ENCODE measurements at places on chromosomes 7 and 10. TPM values are rescaled to one million over a fixed set of nuclear protein-coding genes. Genes with fewer than 3 reads are reported as not detected.

DNA sequence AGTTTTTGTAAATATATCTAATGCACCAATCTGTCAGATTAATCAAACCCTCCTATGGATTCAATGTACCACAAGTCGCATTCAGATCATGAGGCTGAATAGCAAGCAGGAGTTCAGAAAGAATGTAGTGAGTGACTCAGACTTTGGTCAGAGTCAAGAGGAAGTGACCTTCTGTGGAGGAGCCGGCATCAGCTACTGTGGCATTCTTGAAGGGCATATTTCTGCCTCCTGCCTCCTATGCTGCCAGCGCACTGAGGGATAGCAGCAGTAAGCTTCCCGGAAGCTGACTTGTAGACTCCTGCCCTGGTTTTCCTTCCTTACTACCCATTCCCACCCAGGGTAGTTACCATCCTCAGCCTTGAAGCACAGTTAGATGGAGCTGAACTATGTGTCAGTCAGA is 867.5 kb downstream of the NRG3 start:
- H3K4me3 ChIP-seq, result no peak overlapping the region
- H3K36me3 ChIP-seq, result no peaks in the 10 kb centered on the region
- no peaks in the 10 kb centered on the region for H3K27me3 ChIP-seq
- H3K4me1 ChIP-seq, result no peaks in the 10 kb centered on the region
- DNase-seq, result no peak

GRCh38 chr10:8163824-8164223 is 109.3 kb downstream of the GATA3 start:
- no peaks in the 10 kb centered on the region for H3K27me3 ChIP-seq
- no peak overlapping the region for H3K4me3 ChIP-seq
- no peaks in the 10 kb centered on the region for H3K36me3 ChIP-seq
- H3K4me1 ChIP-seq, result no peaks in the 10 kb centered on the region
- DNase-seq, result no peak

GRCh38 chr7:116671681-116672595 is at the start of gene MET:
Gene MET (plus strand): TSS chr7:116672196. CDS start chr7:116699085, 26,889 bp downstream.
- H3K4me1 ChIP-seq, result peaks cover 56% of the 10 kb centered on the region
- H3K36me3 ChIP-seq, result 0 out of 2 replicates have a peak, but pooled peaks cover 9% of the 10 kb centered on the region
- peak within 1 kb of the TSS; percentile 90 for H3K27ac ChIP-seq
- peak; percentile 84 for DNase-seq

- no peak overlapping the region for H3K4me3 ChIP-seq
- DNase-seq, result no peak
- no peak overlapping the region for H3K27ac ChIP-seq
- H3K27me3 ChIP-seq, result peaks cover 42% of the 10 kb centered on the region
- H3K36me3 ChIP-seq, result no peaks in the 10 kb centered on the region
Measured at GRCh38 chr10:128711806-128712205, 585.6 kb upstream of the MKI67 start.

DNA sequence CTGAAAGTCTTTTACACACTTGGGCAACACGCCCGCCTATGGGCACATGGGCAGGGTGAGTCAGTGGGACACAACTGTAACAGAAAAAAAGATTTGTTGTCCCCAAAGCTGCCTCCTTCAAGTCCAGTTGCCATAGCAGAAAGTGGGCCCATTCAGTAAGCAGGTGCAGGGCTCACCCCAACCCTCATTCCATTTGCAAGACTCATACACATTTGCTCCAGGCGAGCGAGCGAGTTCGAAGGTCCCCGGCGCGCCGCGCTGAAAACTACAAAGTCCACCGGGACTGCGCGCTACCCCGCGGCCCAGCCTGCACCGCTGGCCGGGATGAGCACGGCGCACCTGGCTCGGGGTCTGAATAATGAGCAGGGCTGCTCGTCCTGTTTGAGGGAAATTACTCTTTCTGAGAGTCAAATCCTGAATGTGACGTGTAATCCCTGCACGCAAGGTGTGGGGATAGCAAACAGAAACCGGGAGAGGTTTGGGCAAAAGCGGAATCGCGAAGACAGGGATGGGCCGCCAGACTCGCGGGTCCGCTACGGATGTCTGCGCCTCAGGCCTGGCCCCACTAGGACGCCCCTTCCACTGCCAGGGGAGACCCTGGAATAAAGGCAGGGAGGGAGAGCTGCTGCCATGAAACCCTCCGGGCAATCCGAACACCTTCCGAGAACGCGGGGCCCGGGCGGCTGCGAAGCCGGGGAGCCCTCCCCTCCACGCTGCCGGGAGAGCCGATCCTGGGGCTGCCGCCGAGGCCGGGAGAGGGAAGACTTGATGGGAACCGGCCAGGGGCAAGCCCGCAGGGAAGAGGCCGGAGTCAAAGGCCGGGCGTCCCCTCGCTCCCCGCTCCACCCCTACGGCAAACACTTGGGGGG is 982 bp downstream of the COBL start:
- H3K4me1 ChIP-seq, result peaks cover 30% of the 10 kb centered on the region
- no peaks in the 10 kb centered on the region for H3K27me3 ChIP-seq
- peak; percentile 50 for DNase-seq
- peak overlapping the region; percentile 61 for H3K27ac ChIP-seq

DNA sequence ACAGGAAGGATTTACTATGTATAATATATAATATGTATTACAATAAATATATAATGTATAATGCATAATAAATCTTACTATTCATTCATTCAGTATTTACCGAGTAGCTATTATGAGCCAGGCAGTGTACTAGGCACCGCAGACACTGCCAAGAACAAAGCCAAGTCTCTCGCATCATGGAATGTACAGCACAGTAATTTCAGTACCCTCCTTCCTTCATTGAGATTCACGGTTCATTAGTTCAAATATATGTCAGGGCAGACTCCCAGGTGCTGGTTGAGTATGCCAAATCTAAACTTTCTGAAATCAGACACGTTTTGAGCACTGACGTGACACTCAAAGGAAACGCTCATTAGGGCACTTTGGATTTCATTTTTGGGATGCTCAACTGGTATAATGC is 9.1 kb downstream of the USP6NL start:
- H3K27ac ChIP-seq, result no peak overlapping the region
- no peak for DNase-seq
- no peak overlapping the region for H3K4me3 ChIP-seq
- H3K27me3 ChIP-seq, result no peaks in the 10 kb centered on the region

DNA sequence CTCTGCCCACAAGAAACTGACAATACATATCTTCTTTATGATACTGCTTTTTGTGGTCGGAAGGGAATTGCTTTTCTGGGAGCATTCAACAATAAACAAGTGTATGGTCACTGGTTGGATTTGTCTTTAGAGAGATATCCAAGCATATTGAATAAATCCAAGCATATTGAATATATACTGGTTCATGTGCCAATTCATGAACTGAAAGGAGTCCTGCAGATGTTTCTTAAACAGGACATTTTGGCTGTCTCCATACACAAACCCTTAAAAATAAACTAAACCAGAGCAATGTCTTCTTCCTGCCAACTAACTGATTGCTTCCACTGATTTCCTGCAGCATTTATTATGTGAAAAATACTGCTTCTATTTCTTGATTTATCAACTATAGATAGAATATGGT is 173.9 kb downstream of the FOXP2 start:
- no peak overlapping the region for H3K4me3 ChIP-seq
- no peaks in the 10 kb centered on the region for H3K4me1 ChIP-seq
- DNase-seq, result no peak

GRCh38 chr7:1647961-1648672 is 22.0 kb upstream of the ELFN1 start:
- H3K36me3 ChIP-seq, result no peaks in the 10 kb centered on the region
- H3K4me1 ChIP-seq, result peaks cover 7% of the 10 kb centered on the region
- no peak for DNase-seq
- H3K27ac ChIP-seq, result no peak overlapping the region
- H3K27me3 ChIP-seq, result no peaks in the 10 kb centered on the region

- H3K4me1 ChIP-seq, result no peaks in the 10 kb centered on the region
- H3K27ac ChIP-seq, result no peak overlapping the region
- DNase-seq, result no peak
- no peaks in the 10 kb centered on the region for H3K27me3 ChIP-seq
Measured at GRCh38 chr7:82517050-82517449, 73.5 kb upstream of the CACNA2D1 start.

GRCh38 chr10:15632456-15633091 is 87.1 kb downstream of the ITGA8 start:
- peaks cover 33% of the 10 kb centered on the region for H3K27me3 ChIP-seq
- no peak overlapping the region for H3K4me3 ChIP-seq
- H3K27ac ChIP-seq, result no peak overlapping the region
- no peak for DNase-seq

GRCh38 chr10:72889391-72889831 is 4.1 kb upstream of the OIT3 start:
- H3K4me1 ChIP-seq, result no peaks in the 10 kb centered on the region
- no peak overlapping the region for H3K27ac ChIP-seq
- H3K36me3 ChIP-seq, result no peaks in the 10 kb centered on the region
- no peak for DNase-seq
- H3K27me3 ChIP-seq, result no peaks in the 10 kb centered on the region

DNA sequence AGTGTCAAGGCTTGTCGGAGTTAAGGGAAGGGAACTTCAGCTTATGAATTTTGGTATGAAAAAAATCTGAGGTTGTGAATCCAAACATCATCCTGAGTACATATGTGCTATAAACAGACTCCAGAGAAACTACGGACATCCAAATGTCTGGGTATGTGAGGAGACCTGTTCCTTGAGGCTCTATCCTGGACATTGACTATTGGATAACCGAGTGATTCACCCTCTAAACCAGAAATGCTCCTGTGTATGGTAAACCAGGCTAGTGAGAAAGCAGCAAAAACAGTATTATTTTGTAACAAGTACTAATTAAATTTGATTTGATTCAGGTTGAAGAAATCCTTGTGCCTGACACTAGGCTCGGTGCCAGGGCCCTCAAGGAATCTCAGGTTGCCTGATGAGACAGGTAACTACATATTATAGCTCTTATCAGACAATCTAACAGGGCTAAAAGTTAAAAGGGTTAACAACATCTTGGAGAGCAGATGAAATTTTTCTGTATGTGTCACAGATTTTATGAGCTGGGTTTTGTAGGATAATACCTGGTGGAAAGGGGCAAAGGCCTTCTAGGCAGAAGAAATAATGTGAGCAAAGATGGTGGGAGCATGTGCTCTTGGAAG is 10.4 kb upstream of the STOX1 start:
- H3K4me3 ChIP-seq, result no peak overlapping the region
- no peak overlapping the region for H3K27ac ChIP-seq
- peaks cover 10% of the 10 kb centered on the region for H3K4me1 ChIP-seq
- DNase-seq, result no peak
- no peaks in the 10 kb centered on the region for H3K36me3 ChIP-seq

DNA sequence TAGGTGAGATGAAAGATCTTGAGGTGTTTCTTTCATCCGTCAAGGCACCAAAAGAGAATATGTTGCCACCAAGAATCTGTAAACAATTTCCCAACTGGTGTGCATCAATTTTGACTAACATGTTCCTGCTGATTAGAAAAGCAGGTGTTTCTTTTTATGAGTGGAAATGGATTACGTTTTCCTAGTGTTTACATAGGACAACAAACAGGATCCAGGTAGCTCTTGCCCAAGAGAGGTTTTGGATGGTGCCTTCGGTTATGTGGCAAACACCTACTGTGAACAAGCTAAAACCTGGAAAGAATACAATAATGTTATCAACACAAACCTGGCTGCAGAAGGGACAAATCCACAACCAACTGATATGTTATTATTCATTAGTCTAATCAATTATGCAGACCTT is 53.6 kb upstream of the WNT16 start:
- no peaks in the 10 kb centered on the region for H3K36me3 ChIP-seq
- no peaks in the 10 kb centered on the region for H3K27me3 ChIP-seq
- peak overlapping the region; percentile 23 for H3K27ac ChIP-seq
- peaks cover 40% of the 10 kb centered on the region for H3K4me1 ChIP-seq
- no peak overlapping the region for H3K4me3 ChIP-seq

DNA sequence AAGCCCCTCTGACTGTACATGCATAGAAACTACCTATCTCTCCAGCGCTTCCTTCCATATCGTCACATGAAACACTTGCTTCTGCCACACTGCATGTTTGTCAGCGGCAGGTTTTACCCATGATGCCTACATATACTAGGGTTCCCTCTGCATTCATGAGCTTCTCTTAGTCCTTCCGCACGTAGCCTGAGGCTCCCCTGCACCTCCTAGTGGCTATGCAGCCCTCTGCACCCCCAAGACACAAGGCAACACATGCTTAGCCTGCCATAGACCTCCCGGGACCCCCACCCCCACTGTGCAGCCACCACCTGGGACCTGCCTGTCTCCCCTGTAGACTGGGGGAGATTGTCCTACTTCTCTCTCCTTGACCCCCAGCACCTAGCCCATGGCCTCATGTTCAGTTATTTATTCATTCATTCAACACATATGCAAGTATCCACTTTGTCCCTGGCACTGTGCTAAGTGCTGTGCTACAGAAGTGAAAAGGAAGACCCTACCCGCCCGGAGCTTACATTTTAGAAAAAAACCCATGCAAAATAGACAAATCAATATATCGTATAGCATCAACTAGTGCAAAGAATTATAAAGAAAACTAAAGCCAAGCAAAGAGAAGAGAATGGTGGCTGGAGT is 23.5 kb downstream of the TMEM273 start:
- no peak overlapping the region for H3K27ac ChIP-seq
- 0 out of 2 replicates have a peak, but pooled peaks cover 2% of the 10 kb centered on the region for H3K4me1 ChIP-seq
- no peaks in the 10 kb centered on the region for H3K36me3 ChIP-seq
- no peak overlapping the region for H3K4me3 ChIP-seq
- H3K27me3 ChIP-seq, result peaks cover 24% of the 10 kb centered on the region

DNA sequence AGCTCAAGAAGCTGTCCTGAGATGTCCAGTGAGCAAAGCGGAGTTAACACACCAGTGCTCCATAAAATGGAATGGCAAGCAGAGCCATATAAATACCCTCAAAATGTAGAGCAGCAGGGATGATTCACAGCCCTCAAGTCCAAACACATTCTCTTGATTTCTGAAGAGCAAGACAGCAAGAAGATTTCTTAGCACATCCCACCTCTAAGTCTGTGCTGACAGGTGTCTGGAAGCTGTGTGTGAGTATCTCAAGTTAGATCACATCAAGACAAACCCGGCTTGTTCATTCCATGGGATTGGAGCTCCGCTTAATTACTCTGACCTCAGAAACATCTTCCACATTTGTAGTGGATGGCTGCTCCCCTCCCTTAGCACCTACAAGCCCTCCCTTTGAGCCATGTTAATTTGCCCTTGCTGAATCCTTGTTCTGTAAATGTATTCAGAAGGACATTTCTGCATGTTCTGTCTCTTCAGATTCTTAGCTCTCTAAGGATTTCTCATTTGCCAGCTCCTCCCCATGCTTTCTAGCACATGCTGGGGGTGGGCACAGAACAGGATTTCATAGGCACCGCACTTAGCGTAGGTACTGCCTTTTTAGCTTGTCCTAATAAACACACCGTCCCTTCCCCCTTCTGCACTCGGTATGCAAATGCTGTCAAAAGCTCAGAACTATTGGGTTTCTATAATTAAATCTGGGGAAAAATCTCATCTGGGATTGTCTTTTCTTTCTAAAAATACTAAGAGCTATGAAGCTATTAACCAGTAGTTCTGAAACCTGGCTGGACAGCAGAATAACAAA is 112.7 kb downstream of the CPXM2 start:
- H3K27ac ChIP-seq, result no peak overlapping the region
- H3K36me3 ChIP-seq, result no peaks in the 10 kb centered on the region
- H3K4me1 ChIP-seq, result no peaks in the 10 kb centered on the region
- peaks cover 100% of the 10 kb centered on the region for H3K27me3 ChIP-seq

GRCh38 chr7:121954803-121955202 is 81.8 kb downstream of the PTPRZ1 start:
- H3K4me3 ChIP-seq, result no peak overlapping the region

The CYP3A7 gene
- total RNA-seq, result not detected

The CHN2 gene
- total RNA-seq, result 2.1 TPM

The KCND2 gene
- total RNA-seq, result 0.05 TPM

The AFAP1L2 gene
- total RNA-seq, result 0.93 TPM

The SFTPA2 gene
- 6.9 TPM for total RNA-seq

The SPDYE18 gene
- total RNA-seq, result 0.37 TPM

The DPYSL4 gene
- total RNA-seq, result 5.4 TPM

The PRPS1L1 gene
- not detected for total RNA-seq

The MAGI2 gene
- total RNA-seq, result 0.22 TPM

The VPS26A gene
- total RNA-seq, result 65.1 TPM

The BAMBI gene
- 6.2 TPM for total RNA-seq

All from HCT116 (cell line).